ENCODE measurements at places on chromosomes 2 and 18.

DNA sequence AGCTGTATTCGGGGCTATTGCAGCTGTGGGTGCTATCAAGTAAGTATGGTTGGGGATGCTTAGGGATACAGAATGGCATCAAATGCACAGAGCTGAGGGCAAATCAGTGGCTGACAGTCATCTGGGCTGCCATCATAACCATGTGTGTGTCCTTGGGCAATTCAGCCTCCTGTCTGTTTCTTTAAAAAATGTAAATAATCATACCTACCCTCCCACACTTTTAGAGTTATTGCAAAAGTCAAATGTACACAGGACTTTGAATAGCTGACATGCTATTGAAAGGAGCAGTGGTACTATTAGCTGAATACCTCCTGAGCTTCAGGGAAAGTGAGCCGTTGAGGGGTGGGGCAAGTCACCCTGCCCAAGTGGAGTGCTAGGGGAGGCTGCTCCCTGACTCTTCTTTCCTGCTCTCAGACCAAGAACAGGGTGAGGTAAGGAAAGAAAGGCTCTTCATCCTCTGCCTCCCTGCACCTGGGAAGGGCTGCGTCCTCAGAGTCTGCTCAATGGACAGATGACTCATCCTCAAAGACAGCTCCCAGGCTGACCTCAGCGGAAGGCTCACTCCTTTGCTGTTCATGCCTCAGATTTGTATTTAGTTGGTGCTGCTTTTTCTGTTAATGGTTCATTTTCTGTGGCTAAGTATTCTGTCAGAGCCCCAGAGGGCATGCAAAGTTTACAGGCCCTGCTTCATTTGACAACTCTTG lies 54.9 kb upstream of the BZW1 start:
- no peak for DNase-seq

GRCh38 chr18:36176711-36177110 lies 10.6 kb upstream of the MOCOS start:
- no peak for DNase-seq

GRCh38 chr2:9539531-9539930 lies 16.1 kb downstream of the ADAM17 start:
- no peak for DNase-seq

DNA sequence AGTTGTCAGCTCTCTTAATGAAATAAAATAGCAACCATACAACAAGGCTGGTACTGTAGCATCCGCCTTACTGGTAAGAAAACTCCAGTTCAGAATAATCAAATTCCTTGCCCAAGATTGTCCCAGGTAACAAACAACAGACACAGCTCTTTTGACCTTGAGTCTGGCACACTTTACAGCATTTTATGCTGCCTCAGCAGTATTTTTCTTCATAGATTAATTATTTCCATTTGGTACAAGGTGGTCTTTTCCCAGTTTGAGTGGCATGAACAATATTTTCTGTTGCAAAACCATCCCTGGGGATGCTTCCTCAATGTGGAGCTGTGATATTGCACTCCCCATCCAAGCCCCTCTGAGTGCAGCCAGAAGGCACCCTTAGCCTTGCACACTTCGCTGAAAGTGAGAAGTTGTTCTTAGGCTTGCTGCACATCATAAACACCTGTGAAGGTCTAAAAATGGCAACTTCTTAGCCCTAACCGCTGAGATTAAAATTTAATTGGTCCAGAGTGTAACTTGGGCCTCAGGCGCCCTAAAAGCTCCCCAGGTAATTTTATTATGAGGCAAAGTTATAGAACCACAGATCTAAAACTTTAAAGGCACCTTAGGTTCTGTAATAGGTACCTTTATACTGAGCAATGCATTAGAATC lies 523.3 kb downstream of the CMPK2 start:
- no peak for DNase-seq

- no peak for DNase-seq
Observed at GRCh38 chr18:51346404-51346803, 148.9 kb upstream of the MEX3C start.

- no peak for DNase-seq
Observed at GRCh38 chr2:102064679-102065674, 73.2 kb downstream of the IL1R2 start.

GRCh38 chr2:172578054-172578453 lies 22.2 kb downstream of the PDK1 start:
- DNase-seq: no peak

DNA sequence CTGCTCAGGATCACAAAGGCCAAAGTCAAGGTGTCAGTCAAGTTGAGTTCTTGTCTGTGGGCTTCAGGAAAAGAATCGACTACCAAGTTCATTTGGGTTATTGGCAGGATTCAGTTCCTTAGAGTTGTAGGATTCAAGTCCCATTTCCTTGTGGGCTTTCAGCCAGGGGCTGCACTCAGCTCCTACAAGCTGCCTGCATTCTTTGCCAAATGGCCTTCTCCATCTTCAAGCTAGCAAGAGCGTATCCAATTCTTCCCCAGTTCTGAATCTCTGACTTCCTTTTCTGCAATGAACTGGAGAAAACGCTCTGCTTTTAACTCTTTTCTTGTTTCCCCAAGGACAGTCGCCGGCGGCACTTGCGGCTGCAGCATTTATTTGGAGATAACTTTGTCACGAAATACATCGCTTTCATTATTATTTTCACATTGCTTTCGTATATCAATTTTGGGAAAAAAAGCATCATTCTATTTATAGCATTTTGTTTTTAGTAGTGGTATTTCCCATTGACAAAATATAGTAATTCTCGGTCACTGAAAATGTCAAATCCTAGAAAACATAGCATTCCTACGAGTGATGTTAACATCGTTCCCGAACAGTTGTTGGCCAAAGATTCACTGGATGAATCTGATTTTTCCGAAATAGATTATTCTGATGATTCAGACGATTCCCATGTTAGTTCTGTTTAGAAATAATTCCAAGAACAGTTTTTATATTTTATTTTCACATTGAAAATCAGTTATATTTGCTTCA lies 59.6 kb upstream of the SERPINE2 start:
- DNase-seq: no peak

GRCh38 chr2:45278365-45279078 lies 269.3 kb upstream of the SIX2 start:
- no peak for DNase-seq
